ENCODE measurements at places on chromosomes 16 and 17.
A peak's percentile ranks its signal among the peaks of the same experiment; 100 is the strongest.

- DNase-seq, result peak; percentile 91
Observed at GRCh38 chr17:2416010-2416734, 15.3 kb upstream of the MNT start.

- no peak for DNase-seq
Observed at GRCh38 chr17:44604116-44604761, 47.0 kb downstream of the FZD2 start.

GRCh38 chr17:35668802-35669201, 62.6 kb upstream of the RASL10B start:
- no peak for DNase-seq

GRCh38 chr17:62572888-62573401, 54.5 kb upstream of the MRC2 start:
- DNase-seq, result no peak

DNA sequence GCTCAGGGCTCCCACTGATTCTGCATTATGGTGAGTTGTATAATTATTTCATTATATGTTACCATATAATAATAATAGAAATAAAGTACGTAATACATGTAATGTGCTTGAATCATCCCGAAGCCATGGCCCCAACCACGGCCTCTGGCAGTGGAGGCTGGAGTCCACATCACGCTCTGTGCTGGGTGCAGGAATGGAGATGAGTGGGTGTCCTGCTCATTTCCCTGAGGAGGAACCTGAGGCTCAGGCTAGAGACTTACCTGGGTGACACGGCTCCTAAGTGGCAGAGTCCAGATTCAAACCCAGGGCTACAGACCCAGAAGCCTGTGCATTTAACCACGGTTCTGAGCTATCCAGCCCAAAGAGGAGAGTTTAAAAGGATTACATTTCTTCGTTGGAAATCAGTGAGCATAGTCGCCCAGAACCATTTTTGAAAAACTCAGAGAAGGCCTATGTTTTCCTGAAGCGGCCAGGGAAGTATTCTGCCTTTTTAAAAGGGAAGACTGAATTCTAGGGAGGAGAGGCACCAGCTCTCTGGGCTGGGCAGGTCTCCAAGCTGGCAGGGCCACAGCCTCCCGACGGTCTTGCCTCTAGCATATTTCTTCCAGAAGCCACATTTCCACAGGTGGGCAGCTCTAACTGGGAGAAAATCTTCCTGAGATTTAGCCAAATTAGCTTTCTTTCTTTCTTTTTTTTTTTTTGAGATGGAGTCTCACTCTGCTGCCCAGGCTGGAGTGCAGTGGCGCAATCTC, 6.7 kb downstream of the IL4R start:
- no peak for DNase-seq

DNA sequence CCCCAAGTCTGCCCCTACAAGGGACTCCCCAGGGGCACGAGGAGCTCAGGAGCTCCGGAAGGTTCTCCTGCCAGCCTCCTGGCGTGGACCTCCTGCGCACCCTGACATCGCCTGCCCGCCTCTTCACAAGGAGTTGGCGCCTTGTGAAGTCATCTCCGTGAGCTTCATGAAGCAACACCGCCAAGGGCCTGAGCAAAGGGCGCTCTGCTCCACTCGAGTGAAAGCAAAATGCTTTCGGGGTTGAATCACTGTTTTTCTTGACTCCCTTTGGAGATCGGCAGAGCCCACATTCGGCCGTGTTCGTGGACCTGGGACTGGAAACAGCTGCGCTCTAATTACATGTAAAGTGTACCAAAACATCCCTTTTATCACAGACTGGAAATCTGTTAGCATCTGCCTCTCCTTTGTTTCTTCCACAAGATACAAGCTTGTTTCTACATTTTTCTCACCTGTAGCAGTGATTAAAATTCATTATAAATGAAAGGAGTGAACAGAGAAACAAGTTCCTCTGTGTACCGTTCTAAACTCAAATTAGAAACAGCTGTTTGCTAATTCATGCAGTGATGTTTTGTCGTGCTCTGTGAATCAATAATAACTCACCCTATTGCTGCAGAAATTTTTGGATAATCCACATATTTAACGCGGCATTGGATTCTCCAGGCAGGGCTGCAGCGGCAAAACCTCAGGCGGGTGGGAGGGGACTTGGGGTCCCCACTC, 203.3 kb downstream of the ZNF423 start:
- no peak for DNase-seq
